Cortex of kidney (tissue), 1 donor: ENCODE measurements at places on chromosomes 5 and 9.

- DNase-seq, result no peak
Observed at GRCh38 chr5:172455511-172456061, 1.3 kb upstream of the SH3PXD2B start.

DNA sequence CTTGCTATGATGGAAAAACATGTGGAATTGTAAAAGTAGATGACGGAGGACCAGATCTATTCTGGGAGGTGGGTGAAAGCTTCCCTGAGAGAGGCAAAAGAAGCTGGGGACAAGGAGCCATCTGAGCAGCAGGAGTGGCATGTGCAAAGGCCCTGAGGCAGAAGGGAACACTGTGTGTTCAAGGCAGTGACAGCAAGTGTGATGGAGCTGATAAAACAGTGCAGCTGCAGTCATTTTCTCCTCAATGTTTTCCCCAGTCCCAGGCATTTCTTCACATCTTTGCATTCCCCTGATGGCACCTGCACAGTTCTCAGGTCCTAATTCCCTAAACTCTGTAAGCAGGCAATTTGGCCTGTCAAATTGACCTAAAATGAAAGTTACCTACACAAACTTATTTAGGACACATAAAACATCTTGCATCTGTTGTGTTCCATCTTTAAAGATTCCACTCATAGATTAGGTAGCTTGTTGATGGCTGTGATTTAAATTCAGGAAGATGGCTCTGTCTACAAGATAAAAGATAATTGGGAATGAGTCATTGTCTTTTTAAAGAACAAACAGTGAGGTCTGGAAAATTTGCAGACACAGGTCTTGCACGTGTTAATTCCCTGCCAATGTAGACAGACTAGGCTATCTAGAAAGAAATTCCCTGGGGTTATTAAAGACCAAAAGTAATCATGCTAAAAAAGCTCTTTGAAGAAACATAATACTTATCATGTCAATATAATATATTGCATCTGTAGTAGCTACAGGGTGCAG is 289.6 kb upstream of the SGCD start:
- no peak for DNase-seq

GRCh38 chr9:98707166-98708102 is 1.3 kb downstream of the GABBR2 start:
- DNase-seq, result no peak

- DNase-seq, result no peak
Observed at GRCh38 chr9:15344191-15344590, 37.2 kb upstream of the TTC39B start.

GRCh38 chr9:126398403-126399058 is 71.9 kb downstream of the MVB12B start:
- no peak for DNase-seq

DNA sequence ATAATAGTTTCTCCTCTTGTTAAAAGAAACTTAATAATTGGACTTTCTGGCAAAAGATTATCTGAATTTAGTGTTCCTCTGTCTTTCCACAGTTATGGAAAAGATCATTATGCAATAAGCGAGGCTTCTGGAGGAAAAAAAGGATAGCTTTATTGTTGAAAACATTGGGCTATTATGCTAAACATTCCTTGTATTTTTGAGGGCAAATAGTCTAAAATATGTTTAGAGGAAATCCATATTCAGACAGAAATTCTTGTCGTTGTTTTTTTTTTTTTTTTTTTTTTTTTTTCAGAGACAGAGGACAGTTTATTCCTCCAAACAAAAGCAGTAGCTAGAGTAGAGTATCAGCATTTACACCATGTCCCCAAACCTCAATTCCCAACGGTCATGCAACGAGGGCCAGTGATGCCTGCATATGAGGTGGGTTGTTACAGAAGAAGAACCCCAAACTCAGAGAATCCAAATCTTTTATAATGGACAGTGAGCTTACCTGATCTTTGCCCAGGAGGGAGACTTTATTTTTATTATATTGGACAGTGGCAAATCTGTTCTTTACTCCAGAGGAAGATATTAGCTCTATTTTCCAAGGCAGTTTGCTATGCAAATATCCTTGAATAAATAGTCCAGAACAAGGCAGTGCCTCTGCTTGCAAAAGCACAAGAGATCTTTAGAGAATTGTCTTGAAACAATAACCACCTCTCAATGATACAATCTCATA is 48.4 kb upstream of the CDK5RAP2 start:
- no peak for DNase-seq

- DNase-seq, result no peak
Observed at GRCh38 chr9:20419533-20419932, 202.8 kb downstream of the MLLT3 start.

- DNase-seq, result no peak
Observed at GRCh38 chr5:27241564-27242257, 203.3 kb upstream of the CDH9 start.

DNA sequence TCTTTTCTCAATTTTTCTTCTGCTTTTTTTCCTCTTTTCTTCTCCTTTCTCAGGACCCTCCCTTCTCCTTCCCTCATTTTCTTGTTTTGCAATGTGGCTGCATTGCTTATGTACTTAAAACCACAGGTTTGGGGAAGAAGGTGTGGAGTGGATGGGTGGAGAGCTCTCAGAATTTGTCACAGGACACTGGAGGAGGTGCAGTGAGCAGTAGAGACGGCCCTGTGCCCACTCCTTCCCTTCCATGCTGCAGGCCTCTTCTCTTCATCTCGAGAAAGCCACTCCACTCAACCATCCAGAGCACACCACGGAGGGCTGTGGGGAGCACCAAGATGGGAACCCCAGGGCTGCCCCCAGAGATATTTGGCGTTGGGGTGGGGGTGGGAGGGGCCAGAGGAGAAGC is 92.3 kb downstream of the FSTL4 start:
- DNase-seq, result no peak

GRCh38 chr5:16585041-16585667 is 31.6 kb downstream of the RETREG1 start:
- DNase-seq, result no peak

- DNase-seq, result no peak
Observed at GRCh38 chr5:61352612-61353156, 20.6 kb downstream of the ZSWIM6 start.

DNA sequence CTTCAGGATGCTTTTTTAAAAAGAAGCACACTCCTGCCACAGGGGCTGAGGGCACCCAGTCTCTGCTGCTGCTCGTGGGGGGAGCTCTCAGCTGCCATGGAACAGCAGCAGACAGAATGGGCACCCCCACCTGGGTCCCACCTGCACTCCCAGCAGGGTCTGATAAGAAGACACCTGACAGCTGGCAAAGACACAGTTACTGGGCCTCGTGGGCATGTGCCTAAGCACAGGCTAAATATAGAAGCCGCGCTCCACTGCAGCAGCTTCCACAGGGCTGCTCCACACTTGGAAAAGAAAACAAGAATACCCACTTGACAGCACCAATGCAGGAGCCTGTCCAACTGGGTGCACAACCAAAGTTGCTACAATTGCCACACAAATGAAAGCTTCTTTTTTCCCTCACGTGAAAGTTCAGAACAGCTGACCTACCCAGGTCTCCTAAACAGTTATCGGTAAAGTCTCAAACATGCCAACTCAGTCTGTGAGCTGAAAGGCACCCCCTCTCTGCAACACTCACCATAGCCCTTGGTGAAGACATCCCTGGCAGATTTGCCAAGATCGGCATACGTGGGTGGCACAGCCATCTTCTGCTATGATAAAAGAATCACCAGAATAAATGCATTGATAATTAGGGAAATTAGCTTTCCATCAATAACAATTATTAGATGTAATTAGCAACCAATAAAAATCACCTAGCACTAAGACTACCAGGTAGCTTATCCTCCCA is 12.2 kb downstream of the VDAC1 start:
- no peak for DNase-seq

DNA sequence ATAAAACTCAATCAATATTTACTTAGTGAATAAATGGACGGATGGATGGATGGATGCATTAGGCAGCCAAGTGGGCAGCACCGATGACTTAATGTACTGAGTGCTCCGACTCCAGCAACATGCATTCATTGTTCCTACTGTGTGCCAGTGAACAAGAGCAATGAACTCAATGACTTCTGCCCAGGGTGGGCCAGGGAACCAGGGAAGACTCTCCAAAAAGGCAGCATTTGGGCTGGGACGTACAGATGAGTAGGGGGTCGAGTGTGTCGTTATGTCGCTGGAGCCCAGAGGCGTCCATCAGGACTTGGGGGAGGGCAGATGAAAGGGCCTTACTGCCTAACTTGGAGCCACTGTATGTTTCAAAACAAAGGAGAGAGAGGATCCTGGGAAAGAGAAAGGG is 126.4 kb downstream of the KCNIP1 start:
- DNase-seq, result no peak

- no peak for DNase-seq
Observed at GRCh38 chr9:123716339-123716945, 213.5 kb downstream of the DENND1A start.

DNA sequence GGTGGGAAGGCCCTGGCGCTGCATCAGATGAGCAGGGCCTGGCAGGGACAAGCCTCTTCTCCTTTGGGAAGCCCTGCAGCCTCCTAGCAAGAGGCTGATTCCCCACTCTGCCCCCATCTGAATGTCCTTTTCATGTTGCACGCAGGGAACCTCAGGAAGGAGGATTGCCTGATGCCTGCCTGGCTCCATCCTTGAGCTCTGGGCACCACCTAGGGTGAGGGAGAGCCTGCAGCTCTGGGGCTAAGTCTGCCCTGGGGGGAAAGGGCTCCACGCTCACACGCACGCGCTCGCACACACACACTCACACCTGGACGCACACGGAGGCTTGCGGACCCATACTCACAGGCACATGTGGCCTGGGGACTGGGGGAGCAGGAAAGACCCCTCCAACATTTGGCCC is 86.6 kb downstream of the LMX1B start:
- no peak for DNase-seq

DNA sequence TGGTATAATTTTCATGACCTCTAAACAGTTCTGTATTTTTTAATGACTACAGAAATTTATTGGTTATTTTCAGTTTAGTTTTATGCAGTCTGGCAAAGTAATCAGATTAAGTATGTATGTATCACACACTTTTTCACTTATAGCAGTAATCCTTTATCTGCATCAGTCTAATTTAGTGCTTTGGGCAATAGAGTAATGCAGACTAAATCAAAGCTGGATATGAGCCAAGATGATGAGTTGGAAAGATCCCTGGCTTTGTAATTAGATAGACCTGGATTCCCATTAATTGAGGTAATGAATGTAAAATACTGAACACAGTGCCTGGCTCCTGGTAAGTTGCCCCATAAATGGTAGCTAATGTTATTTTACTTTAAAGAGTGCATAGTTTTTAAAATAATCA is 215.4 kb upstream of the TLX3 start:
- no peak for DNase-seq

GRCh38 chr5:119453040-119453373 is 710 bp downstream of the HSD17B4 start:
- no peak for DNase-seq

DNA sequence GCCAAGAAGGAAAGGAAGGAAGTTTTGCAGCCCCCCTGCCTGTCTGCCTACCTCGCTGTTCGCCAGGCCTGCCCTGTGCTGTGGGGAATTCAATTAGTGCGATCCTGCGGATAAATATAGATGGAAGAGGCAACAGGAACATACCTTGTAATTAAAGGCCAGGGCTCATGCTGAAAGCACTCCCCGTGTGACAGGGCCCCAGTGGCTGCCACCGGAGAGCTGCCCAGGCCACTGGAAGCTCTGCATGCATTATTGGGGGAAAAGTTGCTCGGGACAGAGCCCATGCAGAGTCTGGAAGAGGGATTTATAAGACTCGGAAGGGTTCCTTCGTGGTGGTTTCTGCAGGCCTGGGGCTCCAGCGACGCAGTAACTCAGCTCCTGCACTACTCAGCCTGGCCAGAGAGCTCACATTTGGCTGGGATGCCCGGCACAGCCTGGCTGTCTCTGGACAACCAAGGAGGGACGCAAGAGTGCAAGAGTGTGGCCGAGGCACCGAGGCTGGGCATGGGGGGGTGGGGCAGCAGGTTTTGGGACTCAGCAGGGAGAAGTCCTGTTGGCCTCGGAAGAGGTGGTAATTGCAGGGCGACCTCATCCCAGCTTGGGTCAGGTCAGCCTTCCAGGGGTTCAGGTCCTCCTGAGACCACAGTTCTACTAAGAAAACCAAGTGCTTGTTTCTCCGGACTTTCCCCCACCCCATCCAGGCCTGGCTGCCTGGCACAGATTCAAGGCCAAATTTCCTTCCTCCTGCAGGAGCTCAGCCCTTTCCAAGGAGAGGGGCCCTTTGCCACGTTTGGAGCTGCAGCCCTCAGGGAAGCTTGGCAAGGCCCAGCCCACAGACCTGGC is 68.1 kb upstream of the GGTA1 start:
- no peak for DNase-seq

DNA sequence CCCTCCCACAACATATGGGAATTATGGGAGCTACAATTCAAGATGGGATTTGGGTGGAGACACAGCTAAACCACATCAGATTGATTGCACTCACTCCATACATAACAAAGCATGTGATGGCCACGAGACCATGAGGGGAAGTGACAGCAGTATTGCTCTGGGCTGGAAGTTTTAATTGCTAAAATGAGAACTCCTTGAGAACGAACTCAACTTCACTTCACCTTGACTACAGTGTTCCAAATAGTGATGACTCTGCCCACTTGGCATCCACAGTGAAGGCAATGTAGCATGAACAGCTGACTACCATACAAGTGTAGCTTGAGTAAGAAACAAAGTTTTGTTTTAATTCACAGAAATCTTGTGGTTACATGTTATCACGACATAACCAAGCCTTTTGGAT is 739 bp upstream of the SPINK7 start:
- no peak for DNase-seq

DNA sequence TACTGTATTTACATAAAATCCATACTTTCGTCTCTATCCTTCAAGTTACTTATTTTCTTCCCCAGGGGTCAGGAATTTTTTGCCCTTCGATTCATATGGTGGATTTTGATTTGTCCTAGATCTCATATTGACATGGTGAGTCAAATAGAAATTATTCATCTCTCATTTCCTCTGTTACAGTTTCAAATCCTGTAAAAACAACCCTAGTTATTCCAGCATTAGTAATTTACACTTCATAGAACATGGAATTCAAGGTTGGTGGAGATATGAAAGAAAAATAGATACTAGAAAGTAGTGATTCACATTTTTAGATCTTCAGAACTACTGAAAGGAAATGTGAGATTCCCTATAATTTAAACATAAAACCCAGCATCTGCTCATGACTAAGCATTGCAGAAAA is 1331.0 kb upstream of the CDH9 start:
- no peak for DNase-seq

DNA sequence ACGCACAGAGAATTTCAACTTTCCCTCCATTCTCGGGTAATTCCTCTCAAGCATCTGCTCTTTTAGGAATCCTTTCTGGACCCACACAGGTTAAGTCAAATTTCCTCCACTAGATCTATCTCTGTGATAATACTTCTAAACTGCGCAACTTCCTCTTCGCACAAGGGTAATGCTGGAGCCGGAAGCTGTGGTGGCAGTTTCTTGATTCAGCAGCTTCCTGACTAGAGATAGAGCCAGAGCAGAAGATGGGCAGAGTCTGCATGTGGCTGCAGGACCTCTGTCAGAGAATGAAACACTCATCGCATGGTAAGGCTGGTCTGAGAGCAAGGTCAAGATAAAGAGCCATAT is 11.1 kb upstream of the CDC42SE2 start:
- no peak for DNase-seq

DNA sequence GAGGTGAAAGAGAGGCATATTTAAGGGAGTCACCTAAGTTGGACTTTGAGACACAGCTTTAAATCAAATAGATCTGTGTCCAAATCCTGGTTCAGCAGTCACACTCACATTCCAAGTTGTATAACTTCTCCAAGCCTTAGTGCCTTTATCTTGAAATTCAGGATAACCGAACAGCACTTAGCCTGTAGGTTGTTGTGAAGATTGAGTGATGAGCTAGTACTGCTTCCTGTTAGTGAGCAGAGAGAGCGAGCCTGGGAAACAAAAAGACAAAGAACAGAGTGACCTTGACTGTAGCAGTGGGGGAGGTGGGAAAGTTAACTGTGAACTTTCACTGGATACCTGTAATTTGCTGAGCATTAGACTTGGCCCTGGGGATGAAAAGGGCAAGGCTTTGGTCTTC is 22.4 kb downstream of the MAML1 start:
- no peak for DNase-seq
